Activated naive CD4-positive, alpha-beta T cell treated with anti-CD3 and anti-CD28 coated beads for 36 hours (primary cell): ENCODE measurements at places on chromosomes 2 and 18. TPM values are rescaled to one million over a fixed set of nuclear protein-coding genes. Genes with fewer than 3 reads are reported as not detected.
A peak's percentile ranks its signal among the peaks of the same experiment; 100 is the strongest.

The RND3 gene
- total RNA-seq, result not detected

The LINC00305 gene
- total RNA-seq, result not detected

The CRYGC gene
- total RNA-seq, result not detected

GRCh38 chr18:38421872-38422615, 856.4 kb upstream of the CELF4 start:
- no peak for DNase-seq
- H3K27me3 ChIP-seq, result no peaks in the 10 kb centered on the region
- no peak overlapping the region for H3K27ac ChIP-seq
- no peaks in the 10 kb centered on the region for H3K4me1 ChIP-seq
- H3K4me3 ChIP-seq, result no peak overlapping the region

- no peaks in the 10 kb centered on the region for H3K4me1 ChIP-seq
- H3K27me3 ChIP-seq, result peaks cover 12% of the 10 kb centered on the region
- DNase-seq, result no peak
- H3K27ac ChIP-seq, result no peak overlapping the region
These were observed 263.7 kb downstream of the ANAPC1 start for GRCh38 chr2:111620281-111620680.

DNA sequence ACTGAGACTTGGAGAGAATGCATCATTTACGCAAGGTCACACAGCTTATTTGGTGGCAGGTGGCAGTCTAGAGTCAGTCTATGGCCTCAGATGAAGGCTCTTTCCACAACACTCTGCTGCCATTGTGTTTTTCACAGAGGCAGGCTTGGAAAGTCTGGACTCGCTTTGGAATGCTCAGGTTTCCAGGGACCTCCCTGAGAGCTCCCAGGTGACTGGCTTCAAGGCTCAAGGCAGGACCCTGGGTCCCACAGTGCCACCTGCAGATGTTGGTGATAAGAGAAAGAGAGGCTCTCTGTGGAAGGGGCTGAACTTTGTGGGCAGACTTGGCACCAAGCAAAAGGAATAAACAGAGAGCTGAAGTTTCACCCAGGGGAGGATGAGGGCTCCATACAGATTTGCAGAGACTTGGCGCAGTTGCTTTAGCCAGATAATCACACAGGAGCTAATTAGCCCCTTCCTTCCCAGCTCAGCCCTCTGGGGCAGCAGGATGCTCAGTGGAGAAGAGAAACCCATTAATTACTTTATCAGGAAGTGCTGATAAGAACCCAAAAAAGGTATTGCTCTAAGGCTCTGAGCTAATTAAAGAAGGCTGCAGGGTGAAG, 103.5 kb downstream of the LBH start:
- peaks cover 75% of the 10 kb centered on the region for H3K4me1 ChIP-seq
- no peak overlapping the region for H3K4me3 ChIP-seq
- no peaks in the 10 kb centered on the region for H3K36me3 ChIP-seq
- DNase-seq, result peak; percentile 34
- H3K27me3 ChIP-seq, result no peaks in the 10 kb centered on the region
- peak overlapping the region; percentile 5 for H3K27ac ChIP-seq

The PLA2R1 gene
- total RNA-seq, result not detected

- H3K4me3 ChIP-seq, result no peak overlapping the region
- H3K27ac ChIP-seq, result no peak overlapping the region
- H3K27me3 ChIP-seq, result no peaks in the 10 kb centered on the region
- no peak for DNase-seq
- peaks cover 51% of the 10 kb centered on the region for H3K36me3 ChIP-seq
These were observed 22.5 kb downstream of the ELMOD3 start for GRCh38 chr2:85377083-85377482.

GRCh38 chr2:95357717-95358280, 44.7 kb upstream of the FAHD2A start:
- H3K4me3 ChIP-seq, result no peak overlapping the region
- no peaks in the 10 kb centered on the region for H3K36me3 ChIP-seq
- peaks cover 2% of the 10 kb centered on the region for H3K27me3 ChIP-seq

- H3K36me3 ChIP-seq, result no peaks in the 10 kb centered on the region
- H3K4me3 ChIP-seq, result no peak overlapping the region
- DNase-seq, result no peak
- no peak overlapping the region for H3K27ac ChIP-seq
- no peaks in the 10 kb centered on the region for H3K4me1 ChIP-seq
These were observed 15.4 kb upstream of the DTNA start for GRCh38 chr18:34694591-34695165.

DNA sequence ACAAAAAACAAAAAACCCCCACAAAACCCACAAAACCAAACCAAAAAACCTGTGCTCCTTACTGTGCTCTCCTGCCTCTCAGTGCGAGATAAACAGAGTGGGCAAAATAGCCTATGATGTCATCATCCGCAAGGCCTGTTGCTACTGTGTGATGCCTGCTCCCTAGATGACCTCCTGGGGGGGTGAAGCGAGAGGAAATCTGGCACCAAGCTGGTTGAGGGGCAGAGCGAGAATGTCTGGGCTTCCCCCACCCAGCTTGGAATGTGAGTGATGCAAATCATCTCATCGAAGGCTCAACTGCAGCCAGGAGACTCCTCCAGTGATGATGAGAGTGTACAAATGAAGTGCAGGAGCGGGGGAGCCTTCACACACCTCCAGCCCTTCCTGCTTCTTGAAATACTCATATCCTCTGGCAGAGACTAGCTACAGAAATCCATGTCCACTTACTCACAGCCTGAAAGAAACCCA, 57.7 kb upstream of the MAP4K3 start:
- H3K4me3 ChIP-seq, result no peak overlapping the region
- peaks cover 30% of the 10 kb centered on the region for H3K4me1 ChIP-seq
- H3K27ac ChIP-seq, result no peak overlapping the region
- DNase-seq, result peak; percentile 19

The TWIST2 gene
- total RNA-seq, result not detected

GRCh38 chr2:8850845-8851487, 13.6 kb upstream of the KIDINS220 start:
- no peaks in the 10 kb centered on the region for H3K36me3 ChIP-seq
- H3K27ac ChIP-seq, result no peak overlapping the region
- no peak overlapping the region for H3K4me3 ChIP-seq
- no peak for DNase-seq
- peaks cover 6% of the 10 kb centered on the region for H3K27me3 ChIP-seq

The ANO7 gene
- total RNA-seq, result 0.57 TPM

The TP53I3 gene
- 0.60 TPM for total RNA-seq

GRCh38 chr2:72108121-72108520, 39.5 kb downstream of the CYP26B1 start:
- H3K27ac ChIP-seq, result no peak overlapping the region
- DNase-seq, result no peak
- H3K36me3 ChIP-seq, result no peaks in the 10 kb centered on the region
- peaks cover 21% of the 10 kb centered on the region for H3K27me3 ChIP-seq

DNA sequence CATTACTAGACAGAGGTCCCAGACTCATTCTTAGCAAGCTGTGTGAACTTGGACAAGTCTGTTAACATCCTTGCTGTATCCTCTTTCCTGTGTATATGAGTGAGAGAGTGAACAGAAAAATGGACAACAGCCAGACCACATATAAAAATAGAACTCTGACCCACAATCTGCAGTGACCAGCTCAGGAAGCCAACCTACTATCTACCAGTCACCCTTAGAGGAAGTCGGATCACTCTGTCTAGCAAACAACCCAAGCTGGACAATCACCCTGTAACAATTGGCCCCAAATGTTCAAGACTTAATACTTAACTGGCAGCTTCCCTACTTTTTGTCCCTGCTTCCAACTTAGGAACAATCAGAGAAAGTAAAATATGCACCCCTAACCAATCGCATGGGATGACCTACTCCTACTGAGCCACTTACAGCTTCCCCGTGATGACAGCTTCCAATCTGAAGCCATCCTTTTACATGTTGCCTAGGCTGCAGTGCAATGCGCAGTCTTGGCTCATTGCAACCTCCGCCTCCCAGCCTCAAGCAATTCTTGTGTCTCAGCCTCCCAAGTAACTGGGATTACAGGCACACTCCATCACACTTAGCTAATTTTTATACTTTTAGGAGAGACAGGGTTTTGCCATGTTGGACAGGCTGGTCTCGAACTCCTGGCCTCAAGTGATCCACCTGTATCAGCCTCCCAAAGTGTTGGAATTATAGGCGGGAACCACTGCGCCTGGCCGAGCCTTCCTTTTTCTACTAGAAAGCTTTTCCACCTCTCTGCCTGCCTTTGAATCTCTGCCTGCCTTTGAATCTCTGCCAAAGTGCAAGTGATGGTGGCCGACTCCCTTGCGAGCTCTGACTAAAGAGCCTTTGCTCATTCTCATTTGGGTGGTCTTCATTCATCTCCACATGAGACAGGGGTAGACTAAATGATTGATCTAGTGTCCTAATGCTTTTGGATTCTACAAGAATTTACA, 158.3 kb upstream of the NDUFV2 start:
- peaks cover 3% of the 10 kb centered on the region for H3K27me3 ChIP-seq
- peaks cover 4% of the 10 kb centered on the region for H3K4me1 ChIP-seq
- H3K4me3 ChIP-seq, result no peak overlapping the region
- H3K27ac ChIP-seq, result no peak overlapping the region

The SLC9A2 gene
- total RNA-seq, result 0.07 TPM
